ENCODE measurements at places on chromosomes 1 and 21.

DNA sequence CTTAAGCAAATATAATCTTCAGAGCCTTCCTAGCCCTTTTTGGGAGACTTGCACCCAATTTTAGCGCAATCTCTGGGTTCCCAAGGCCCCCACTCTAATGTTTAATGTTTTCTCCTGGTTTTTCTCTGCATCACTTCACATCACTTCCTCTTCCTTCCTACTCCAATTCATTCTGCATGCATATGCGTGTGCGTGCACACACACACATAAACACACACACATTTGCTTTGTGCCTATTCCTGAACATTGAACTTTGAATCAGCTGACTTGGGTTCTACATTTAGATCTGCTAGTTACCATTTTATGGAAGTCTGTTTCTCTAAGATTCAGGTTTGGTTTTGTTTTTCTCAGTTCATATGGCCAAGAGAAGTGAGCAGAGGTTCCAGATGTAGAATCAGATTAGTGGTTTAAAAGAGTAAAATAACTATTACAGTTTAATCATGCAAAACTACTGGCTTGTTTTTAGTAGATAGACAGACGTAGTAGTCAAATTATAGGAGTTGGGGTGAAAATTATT, 7.4 kb upstream of the EDEM3 start:
- DNase-seq: no peak

DNA sequence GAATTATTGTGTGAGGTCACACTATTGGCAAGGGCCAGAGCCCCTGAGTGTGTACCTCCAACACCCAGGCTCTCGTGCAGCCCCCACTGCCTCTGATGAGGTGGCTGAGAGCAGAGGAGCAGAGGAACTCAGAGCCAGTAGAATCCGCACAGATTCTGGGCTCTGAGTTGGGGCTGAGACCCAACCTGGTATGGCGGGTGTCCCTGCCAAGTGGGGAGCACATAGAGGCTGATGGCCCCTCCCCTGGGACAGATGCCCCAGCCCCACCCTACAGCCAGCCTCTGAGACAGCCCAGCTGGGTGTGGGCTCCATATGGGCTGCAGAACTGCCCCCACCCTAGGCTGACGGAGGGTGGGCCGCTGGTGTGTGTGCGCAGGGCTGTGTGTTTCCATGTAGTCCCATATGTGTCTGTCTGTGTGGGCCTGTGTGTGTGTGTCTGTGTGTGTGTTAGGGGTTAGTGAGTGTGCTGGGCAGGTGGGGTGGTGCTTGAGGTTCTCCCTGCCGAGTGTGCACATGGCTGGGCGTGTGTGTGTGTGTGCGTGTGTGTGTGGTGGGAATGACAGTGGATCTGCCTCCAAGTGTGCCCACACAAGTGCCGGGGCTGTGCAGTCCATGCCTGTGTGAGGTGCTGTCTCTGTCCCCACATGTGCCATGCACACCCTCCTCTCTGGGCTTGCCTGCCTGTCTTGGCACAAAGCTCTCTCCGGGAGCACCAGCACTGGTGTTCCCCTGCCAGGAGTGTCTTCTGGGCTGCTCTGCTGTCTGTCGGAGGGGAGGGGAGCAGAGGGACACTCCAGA, 24.4 kb downstream of the FOXO6 start:
- no peak for DNase-seq

GRCh38 chr1:92755541-92756461, 29.1 kb downstream of the EVI5 start:
- no peak for DNase-seq

GRCh38 chr1:30087465-30087864, 635.9 kb downstream of the MATN1 start:
- no peak for DNase-seq

GRCh38 chr1:109923131-109923945, 12.7 kb downstream of the CSF1 start:
- DNase-seq: no peak

- DNase-seq: no peak
These were observed 15.4 kb downstream of the CCDC17 start for GRCh38 chr1:45608175-45609156.

DNA sequence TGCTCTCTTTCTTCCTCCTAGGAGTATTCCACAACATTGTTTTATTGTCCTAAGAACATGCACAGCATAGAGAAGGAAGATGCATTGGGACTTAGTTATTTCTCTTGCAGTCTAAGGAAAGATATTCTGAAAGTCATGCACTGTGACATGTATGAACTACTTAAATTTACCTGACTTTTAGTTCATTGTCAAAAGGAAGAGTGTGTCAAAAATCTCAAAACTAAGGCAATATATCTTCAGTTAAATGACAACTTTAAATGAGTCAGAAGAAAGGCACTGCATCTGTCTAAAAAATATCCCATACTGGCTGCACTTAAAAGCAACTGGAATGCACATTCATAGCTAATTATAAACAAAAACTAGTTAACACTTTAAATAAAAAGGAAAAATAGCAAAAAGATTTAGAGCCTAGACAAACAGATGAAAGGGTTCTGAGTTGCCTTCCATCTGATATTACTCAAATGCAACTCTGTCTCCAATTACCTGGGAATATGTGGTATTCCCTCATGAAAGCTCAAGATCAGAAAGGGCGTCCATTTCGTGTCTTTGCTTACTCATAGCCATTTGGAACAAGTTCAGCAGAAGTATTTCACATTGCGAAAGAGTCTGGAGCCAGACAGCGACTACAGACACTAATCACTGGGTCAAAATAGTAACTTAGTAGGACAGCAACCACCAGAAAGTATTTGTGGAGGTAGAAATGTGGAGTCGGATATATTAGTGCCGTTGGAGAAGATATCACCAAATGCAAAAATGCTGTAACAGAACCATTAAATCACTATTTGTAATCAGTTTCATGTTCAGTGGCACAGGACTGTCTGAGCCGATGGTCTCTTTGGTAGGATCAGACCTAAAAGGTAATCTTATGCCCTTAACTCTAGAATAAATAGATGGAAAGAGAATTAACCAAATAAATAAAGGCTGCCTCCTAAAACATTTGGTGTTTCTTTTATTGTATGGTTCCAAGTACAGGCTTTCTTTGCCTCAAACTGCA, 225.7 kb downstream of the GREM2 start:
- no peak for DNase-seq

DNA sequence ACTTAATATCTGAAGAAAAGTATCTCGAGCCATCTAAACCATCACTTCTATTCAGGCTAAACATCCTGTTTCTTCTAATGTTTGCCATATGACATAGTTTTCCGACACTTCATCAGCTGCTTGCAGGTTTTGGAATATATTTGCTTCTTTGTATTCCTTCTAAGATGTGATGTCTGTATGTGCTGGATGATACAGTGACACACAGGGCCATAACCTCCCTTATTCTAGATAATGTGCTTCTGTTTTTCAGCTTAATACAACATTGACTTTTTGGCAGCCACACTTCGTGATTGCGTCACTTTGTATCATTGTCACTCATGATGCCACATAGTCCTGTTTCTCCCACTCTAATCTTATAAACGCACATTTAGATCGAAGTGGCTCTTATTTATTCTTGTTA, 156.3 kb downstream of the CRB1 start:
- no peak for DNase-seq

DNA sequence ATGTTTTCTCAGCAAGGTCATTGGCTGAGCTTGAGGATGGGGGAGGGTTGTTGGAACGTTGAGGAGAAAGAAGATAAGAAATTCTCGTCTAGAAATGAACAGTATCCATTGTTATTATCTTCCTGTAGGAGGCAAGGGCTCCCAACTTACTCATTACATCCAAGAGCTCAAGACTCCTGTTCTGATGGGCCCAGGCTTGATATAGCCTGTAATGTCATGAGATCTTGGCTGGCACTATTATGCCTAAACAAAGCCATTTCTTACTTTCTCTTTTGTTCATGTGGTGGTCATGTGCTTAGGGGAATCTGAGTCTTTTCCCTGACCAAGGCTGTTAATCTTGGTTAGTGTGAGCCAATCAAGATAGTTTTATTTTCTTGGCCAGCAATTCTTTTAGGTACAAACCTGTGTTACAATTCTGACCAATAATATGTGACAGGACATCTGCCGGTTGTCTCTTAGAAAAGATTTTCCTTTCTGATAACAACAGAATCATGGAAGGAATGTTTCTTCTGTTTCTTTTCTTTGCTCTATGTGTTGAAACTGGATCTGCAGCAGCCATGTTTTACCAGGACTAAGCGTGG, 15.2 kb upstream of the IGSF3 start:
- DNase-seq: no peak

- no peak for DNase-seq
These were observed 834 bp upstream of the C8B start for GRCh38 chr1:56966698-56966999.

DNA sequence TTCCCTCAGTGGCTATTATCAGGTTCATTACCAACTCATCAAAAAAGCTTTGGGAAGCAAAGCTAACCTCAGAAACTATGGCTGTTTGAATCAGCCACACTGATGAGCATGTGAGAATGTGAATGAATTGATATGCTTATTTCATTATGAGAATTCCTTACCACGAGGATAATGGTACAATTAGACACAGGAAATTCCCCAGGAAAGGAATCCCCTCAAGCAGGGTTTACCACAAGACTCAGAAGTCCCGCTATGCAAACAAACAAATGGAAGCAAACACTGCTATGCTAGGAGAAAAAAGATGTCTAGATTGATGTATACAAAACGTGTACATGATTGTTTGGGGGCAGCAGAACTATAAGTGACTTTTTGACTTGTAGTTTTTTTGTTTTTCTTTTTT, 205.0 kb downstream of the HMCN1 start:
- no peak for DNase-seq

DNA sequence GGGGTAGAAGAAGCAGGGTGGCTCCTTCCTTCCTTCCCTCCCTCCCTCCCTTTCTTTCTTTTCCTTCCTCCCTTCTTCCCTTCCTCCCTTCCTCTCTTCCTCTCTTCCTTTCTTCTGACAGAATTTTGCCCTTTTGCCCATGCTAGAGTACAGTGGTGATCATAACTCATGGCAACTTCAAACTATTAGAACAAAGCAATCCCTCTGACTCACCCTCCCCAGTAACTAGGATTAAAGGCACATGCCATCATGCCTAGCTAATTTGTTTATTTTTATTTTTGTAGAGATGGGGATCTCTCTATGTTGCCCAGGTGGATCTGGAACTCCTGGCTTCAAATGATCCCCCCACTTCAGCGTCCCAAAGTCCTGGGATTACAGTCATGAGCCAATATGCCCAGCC, 10.0 kb upstream of the RPE65 start:
- no peak for DNase-seq

- DNase-seq: no peak
These were observed 55.3 kb upstream of the BOLA1 start for GRCh38 chr1:149844101-149844500.

DNA sequence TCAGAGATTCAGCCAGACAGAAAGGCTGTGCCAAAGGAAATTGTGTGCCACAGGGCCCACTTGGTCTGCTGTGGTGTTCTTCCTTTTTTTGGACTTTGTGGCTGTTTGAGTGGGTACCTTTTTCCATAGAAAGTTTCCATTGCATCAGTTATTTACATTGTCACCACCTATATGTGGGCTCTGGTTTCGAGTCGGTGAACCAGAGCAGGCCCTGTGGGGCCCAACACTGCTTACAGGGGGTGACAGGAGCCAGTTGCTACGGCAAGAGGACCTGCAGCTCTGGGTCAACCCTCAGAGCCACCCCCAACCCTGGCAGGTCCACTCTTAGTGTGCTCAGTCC, 157.0 kb upstream of the EDN2 start:
- no peak for DNase-seq

GRCh38 chr1:214261206-214262123, 19.5 kb upstream of the SMYD2 start:
- peak; percentile 78 for DNase-seq

Data from activated T-cell treated with anti-CD3 and anti-CD28 coated beads for 4 hours (primary cell).